ENCODE measurements at places on chromosomes 16 and 17. TPM values are rescaled to one million over a fixed set of nuclear protein-coding genes. Genes with fewer than 3 reads are reported as not detected.

DNA sequence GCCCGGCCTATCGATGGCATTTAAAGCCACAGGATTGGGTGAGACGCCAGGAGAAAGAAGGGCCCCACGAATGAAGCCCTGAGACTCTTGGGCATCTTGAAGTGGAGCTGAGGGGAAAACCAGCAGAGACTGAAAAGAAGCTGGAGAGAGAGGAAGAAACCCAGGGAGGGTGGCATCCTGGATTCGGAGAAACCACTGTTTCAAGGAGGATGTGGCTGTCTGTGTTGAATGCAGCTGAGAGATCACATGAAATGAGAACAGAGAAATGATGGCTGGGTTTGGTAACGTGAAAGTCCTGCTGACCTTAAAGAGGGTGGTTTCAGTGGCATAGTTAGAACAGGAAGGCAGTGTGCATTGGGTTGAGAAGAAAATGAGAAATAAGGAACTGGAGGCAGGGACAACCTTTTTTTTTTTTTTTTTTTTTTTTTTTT is 3.8 kb downstream of the TNFSF12 start:
- peak overlapping the region; percentile 34 for H3K27ac ChIP-seq
- H3K36me3 ChIP-seq, result peaks cover 23% of the 10 kb centered on the region
- H3K27me3 ChIP-seq, result no peaks in the 10 kb centered on the region
- H3K4me3 ChIP-seq, result no peak overlapping the region

DNA sequence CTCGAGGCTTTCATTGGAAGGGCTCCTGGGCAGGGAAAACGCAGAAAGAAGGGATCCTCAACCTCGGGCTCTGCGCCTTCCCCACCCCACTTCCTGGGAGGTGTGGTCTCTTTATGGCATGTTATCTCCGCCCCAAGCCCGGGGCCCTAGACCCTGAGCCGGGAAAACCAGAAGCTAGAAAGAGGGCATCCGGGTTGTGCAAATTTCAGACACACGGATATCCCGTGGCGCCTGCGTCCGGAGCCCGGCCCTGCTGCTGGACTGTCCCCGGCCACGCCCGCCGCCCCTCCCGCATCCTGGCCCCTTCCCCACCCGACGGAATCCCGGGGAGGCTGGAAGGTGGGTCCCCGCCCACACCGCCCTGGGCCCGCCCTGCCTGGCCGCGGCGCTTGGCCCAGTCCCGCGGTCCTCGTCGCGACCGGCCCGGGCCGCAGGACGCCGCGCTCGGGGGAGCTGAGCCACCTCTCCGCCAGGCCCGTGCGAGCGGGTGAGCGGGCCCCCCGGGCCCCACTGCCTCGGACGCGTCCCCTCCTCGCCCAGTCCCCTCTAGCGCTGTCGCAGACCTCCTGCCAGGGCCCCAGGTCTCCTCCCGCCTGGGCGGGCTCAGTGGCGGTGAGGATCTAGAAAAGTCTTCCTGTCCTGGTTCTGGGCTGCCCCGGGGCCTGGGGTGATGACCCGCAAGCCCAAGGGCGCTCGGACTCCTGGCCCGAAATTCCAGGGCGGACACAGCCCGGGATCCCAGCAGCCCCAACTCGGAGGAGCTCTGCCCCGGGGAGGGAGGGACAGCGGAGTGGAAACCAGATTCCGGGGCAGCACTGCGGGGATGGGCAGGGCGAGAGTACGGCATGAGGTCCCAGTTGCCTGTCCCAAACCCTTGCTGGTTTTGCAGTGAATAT is at the start of gene SLC16A5:
SLC16A5 (plus strand) TSS at position 397 of the 896 bp plus-strand sequence. CDS start 5,683 bp downstream, outside the sequence.
- H3K27ac ChIP-seq, result peak within 1 kb of the TSS; percentile 74
- H3K4me1 ChIP-seq, result peaks cover 49% of the 10 kb centered on the region
- DNase-seq, result peak; percentile 97
- peak within 1 kb of the TSS; percentile 58 for H3K4me3 ChIP-seq

The NAGPA gene
- total RNA-seq, result 24.1 TPM

The PRSS36 gene
- total RNA-seq, result 8.4 TPM
